Stimulated activated CD4-positive, alpha-beta T cell treated with anti-CD3 and anti-CD28 coated beads, Interleukin-2, amount 100 ng/mL, for 4 hours (primary cell): ENCODE measurements at places on chromosomes 11 and 22.

- DNase-seq: no peak
These were observed 48.4 kb upstream of the RAB1B start for GRCh38 chr11:66219846-66220565.

- no peak for DNase-seq
These were observed 9.3 kb downstream of the APOL5 start for GRCh38 chr22:35726933-35727332.

- DNase-seq: no peak
These were observed 580.1 kb downstream of the BUD13 start for GRCh38 chr11:116192509-116193210.

DNA sequence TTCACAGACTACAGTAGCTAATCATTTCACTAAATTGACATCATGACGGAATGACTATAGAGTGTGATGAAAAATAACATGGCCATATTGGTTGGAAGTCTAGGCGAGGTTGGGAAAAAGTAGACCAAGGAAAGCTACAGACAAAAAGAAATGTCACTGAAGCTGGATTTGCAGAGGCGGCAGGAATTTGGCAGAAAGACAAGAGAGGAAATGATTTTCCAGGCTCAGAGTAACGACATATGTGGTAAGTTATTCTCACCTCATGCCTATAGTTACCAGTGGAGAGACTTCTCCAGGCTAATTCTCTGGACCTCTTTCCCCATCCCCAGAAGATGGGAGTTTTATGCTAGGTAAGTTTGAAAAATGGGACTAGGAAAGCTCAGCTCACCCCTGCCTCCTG, 1005.8 kb upstream of the CCDC90B start:
- DNase-seq: no peak

DNA sequence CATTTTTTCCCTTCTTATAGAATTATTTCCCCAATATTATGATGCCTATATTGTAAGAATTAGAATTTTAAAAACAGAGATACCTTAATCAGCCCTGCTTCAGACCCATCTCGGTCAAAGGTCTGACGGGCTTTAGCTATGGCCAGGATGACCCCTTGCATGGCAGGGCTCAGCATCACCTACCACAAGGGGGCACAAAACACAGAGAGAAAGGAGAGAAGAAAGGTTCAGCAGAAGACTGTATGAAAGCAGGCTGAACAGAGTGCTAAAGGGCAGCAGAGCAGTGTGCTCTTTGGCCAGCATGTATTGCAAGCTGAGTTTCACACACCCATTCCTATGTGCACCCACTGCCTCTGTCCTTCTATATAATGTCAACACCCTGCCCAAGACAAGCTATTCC, 26.8 kb downstream of the CLDN25 start:
- no peak for DNase-seq

DNA sequence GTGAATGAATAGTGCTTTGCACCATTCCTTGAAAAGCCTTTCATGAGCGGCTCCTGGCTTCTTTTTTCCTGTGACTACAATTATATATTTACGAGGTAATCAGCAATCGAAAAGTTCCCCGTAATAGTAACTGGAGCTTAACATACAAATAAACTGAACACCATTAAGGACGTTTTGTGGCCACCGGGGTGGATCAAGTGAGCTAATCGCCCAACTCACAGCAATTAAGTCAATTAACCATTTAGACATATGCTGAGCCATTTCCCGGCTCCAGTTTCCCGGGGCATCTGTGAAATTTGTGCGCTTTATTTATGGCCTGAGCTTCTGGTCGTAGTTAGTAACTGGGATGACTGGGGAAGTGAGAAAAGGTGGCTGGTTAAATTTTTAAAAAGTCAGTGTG, 465.2 kb downstream of the MIAT start:
- no peak for DNase-seq

DNA sequence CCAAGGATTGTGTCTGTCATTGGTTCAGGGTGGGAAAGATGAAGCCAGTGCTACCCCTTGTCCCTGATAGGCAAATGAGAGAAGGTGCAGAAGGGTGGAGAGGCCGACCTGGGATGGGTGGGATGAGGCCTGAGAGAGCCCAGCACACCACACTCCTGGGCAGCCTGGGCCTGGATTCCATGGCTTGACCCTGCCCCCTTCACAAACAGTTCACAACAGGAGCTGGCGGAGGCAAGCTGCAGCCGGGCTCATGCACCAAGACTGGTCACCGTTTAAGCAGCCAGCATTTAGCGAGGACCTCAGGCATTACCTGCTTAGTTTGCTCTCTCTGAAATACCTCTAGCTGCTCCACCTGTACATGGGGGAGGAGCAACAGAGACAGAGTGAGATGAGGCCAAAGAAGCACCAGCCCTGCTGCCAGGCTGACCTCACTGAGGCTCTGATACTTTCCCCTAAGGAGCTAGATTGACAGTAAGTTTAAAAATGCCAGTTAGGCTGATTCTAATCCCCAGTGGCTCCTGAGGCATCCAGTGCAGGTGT, 13.5 kb downstream of the IL18BP start:
- DNase-seq: no peak

- DNase-seq: no peak
These were observed 10.4 kb downstream of the GNAZ start for GRCh38 chr22:23080613-23081290.

- no peak for DNase-seq
These were observed 21.1 kb upstream of the UPK3A start for GRCh38 chr22:45263463-45264269.

DNA sequence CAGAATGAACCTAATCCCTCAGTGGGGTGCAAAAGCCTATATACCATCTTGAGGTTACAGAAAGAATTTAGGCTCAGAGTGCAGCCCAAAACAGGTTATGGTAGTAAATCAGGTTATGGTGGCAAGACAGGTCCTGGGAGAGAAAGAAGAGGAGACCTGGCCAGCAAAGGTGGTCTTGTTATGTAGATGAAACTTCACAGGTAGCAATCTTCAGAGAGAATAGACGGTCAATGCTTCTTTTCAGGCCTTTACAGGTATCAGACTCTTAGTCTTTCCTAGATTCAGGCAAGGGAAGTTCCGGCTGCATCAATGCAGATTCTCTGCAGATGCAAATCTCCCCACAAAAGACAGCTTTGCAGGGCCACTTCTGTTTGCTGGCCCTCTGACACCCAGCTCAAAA, 45.8 kb upstream of the SORL1 start:
- no peak for DNase-seq

- DNase-seq: no peak
These were observed 245.1 kb downstream of the DDX10 start for GRCh38 chr11:108909921-108910320.

DNA sequence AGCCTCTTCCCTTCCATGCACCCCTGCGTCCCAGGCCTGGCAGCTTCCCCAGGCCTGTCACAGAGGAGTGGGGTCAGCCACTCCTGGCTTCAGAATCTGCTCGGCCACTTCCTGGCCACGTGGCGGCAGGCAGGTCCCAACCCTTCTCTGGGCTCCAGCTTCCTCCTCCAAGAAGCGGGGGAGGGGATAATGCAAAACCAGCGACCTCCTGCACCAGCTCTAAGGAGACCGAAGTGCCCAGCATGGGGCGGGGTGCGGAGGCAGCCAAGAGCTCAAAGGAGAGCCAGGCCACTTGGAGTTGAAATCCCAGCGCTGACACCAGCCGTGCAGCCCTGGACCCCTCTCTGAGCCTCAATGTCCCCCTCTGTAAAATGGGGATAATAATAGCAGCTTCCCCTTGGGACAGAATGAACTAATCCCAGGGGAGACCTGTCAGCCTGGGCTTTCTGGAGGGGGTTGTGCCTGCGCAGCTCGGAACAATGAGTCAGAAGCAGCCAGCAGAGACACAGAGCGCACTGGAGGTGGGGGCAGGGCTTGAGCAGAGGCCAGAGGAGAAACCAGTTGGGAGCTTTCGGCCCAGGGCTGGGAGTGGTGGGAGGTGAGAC, 22.8 kb upstream of the PICK1 start:
- DNase-seq: no peak

- no peak for DNase-seq
These were observed 55.4 kb upstream of the NECTIN1 start for GRCh38 chr11:119784421-119784820.

DNA sequence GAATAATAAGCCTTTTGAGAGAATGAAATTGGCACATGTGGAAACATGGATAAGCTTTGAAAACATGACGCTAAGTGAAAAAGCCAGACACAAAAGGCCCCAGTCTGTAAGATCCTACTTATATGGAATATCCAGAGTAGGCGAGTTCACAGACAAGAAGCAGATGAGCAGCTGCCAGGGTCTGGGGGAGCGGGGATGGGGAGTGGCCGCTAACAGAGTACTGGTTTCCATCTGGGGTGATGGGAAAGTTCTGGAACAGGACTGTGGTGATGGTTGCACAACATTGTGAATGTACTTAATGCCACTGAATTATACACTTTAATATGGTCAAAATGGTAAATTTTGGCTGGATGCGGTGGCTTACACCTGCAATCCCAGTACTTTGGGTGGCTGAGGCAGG, 126.5 kb downstream of the SPATA19 start:
- no peak for DNase-seq

DNA sequence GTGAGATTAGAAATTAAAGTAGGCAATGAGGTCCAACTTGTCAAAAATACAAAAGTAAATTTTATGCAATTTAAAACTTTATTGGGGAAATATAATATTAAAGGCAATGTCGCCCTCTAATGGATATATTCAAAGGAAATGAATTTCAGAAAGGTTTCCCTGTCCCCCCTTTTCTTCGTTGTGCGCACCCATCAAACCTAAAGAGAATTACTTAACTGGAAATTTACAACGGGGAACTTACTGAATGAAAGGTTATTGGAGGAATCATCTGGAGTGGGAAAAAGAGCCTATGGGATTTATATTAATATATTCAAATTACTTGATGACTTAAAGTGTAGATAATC, 1.7 kb upstream of the ABTB2 start:
- DNase-seq: no peak

DNA sequence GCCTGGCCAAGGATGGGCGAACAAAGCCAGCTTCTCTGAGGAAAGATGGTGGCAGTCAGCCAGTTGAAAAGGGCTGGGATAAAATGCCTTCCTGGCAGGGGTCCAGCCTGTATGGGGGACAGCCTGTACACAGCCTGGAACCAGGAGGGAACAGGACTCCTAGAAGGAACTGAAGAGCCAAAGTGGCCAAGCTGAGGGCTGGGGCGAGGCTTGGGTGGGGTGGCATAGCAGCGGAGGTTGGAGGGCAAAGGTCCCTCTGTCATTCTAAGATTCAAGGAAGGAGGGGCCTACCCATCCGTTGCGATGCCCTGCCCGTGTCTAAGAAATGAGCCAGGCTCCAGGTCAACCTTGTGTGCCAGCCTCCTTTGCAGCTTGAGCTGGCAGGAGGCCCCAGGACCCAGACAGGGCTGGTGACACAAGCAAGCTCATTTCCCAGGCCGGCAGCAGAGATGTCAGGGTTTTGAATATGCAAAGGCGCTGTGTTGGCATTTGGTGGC, 22.6 kb downstream of the FADD start:
- no peak for DNase-seq

- DNase-seq: no peak
These were observed 110.9 kb upstream of the MPPED2 start for GRCh38 chr11:30697032-30697431.

- no peak for DNase-seq
These were observed 18.4 kb upstream of the OR4C5 start for GRCh38 chr11:48384670-48385069.

DNA sequence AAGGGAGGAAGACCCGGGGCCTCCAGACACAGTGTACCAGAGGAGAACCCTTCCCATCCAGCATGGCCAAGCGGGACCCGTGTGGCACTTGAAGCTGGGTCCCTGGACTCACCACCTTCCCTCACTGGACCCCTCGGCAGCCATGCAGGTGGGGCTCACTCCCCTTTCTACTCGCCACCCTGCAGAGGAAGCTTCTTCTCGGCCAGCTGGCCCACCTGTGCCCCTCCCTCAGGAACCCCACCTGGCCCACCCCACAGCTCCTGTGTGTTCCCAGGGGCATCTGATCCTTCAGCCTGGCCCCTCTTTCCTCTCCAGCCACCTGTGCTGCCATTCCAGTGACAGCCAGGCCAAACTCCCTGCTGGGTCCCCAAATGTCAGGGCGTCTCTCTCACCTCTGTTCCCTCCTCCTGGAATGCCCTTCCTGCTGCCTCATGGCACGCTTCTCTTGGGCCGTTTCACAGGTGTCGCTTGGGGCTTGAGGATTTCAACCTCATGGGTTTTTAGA, 38.0 kb downstream of the IGF2 start:
- DNase-seq: no peak

DNA sequence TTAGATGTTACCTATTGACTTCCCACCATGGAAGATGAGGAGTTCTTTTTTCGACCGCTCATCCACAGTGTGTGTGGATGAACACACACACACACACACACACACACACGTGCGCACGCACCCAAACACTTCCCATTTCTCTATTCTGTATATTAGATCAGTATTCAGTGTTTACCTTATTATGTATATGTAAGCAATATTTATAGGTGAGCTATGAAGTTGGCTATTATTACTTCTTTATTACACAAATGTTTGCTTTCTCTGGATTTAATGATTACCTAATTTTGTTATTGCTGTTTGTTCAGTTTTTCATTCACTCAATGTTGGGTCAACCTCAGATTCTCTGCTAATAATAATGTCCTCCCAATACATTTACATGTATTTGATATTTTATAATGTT, 721.0 kb downstream of the NELL1 start:
- no peak for DNase-seq

DNA sequence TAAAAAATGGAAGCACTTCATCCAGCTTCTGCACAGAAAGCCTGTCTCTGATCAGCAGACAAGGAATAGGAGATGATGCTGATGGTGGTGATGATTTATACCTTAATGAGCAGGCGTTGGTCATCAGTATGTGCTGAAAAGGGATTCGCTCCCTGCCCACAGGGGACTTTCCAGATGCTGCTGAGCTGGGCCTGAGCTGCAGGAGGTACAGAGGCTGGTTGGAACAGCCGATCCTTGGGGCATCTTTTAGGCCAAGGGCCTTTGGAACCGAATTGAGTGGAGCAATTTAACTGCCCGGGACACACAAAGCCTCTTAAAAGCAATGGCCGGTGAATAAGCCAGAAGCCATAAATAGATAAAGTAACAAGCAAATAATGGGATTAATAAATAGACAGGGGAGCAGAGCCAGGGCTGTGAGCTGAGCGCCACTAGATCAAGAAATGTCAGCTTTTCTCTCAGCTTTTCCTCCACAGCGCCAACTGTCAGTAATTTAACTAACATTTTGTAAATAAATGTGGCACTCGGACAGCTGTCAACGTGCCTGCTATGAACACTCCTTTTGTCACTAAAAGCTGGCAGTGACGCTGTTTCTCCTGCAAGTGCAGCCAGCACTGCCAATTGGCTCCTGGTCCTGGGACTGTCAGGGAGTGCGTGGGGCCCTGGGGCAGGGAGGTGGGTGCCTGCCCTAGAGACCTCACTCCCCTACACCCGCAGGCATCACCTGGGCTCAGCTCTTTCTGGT, 562.3 kb downstream of the NTM start:
- DNase-seq: no peak

- DNase-seq: no peak
These were observed 425.9 kb downstream of the TMEM135 start for GRCh38 chr11:87463486-87464102.

GRCh38 chr11:10538924-10539323, 2.1 kb downstream of the RNF141 start:
- DNase-seq: no peak

GRCh38 chr11:29231586-29231985, 785.2 kb downstream of the KCNA4 start:
- DNase-seq: no peak
